ENCODE measurements at places on chromosomes 13 and 19.

DNA sequence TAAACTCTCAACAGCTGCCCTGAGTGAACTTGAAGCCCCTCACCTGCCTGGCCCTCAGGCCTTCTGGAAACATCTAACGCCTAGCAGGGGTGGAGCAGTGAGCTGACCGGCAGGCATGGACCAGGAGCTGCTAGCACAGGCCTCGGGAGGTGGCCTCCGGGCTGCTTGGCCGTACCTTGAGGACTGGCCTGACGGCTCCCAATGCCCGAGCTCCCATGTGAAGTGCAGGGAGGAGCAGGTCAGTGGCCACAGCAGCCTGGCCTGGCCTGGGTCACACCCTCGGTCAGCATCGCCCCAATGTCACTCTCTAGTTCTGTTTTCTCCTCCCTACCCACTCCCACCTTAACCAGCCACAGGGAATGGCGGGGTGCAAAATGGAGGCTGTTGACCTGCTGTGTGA is 19.0 kb downstream of the TSHZ3 start:
- no peak for DNase-seq

DNA sequence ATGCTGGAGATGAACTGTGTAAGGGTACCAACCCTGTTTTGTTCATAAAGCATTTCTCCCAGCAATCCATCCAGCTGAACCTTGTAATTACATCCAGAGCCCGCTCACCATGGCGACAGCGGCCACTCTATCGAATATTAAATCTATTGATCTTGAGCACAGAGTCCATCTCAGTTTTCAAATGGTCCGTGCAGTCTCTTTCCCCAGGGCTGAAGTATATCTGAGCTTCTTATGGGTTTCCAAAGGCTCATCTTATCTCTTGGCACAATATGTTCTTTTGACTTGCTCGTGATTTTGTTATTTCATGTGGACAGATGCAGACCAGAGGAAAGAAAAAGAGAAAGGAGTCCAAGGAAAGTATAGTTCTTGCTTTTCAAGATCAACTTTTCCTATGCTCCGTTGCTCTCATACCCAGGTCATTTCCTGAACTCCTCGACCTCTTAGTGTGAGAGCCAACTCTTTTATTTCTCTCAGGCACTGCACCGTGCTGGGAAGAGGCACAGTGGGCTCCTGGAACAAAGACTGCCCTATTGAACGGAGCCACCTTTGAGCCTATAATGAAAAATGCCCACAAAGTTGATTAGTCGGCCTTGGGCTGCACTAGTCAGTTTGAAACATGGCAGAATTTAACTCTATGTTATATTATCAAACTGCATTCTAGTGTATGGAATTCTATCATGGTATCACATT is 66.7 kb downstream of the RFC3 start:
- no peak for DNase-seq

DNA sequence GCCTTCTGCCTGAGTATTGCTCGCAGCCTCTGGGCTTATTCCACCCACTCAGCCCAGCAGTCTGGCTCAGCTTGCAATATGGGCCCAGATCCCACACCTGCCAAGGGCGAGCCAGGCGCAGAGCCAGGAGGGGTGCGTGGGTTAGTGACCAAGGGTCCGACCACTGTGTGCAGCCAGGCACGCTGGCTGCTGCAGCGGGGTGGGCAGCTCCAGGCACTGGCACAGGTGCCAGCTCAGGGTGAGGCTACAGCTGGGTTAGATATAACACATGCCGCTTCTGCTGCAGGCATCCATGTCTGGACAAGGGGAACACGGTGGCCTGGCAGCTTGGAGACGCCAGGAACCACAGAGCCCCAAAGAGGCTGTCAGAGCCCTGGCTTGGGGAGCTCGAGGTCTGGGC is 12.6 kb upstream of the URAD start:
- DNase-seq, result no peak

- no peak for DNase-seq
These were observed 749.4 kb downstream of the UQCRFS1 start for GRCh38 chr19:28463493-28464053.

DNA sequence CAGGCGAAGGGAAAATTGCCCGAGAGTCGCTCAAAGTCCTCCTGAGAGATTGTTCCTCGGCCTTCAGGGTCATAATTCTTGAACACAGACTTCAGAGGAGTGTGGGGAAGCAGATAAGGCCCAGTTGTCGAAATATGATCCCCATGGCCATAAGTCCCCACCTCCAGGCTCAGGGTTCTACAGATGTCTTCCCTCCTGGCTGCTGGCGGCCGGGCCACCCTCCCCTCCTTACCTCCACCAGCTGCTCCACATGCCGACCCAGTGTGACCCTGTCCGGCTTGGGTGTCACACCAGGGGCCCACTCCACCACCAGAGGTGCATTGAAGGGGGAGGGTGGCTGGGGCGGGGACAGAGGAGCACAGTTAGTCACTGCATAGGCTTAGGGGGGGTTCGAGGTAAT is 10.1 kb downstream of the FAM98C start:
- DNase-seq, result no peak

DNA sequence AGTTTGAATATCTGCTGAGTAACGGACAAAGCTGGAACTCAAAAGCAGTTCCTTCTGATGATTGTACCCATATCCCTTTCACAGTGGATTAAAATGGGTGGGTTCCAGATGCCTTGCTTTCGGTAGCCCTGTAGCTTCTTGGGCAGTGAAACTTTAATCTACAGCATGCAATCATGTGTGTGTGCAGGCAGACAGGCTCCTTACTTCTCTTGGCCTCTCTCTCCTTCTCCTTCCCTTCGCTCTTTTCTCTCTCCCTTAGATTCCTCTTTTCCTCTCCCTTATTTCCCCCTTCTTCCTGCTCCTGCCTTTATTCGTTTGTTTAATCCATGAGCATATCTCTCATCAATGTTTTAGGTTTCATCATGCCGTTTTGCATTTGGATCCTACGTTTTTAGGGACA is 8.1 kb downstream of the DGKH start:
- no peak for DNase-seq

DNA sequence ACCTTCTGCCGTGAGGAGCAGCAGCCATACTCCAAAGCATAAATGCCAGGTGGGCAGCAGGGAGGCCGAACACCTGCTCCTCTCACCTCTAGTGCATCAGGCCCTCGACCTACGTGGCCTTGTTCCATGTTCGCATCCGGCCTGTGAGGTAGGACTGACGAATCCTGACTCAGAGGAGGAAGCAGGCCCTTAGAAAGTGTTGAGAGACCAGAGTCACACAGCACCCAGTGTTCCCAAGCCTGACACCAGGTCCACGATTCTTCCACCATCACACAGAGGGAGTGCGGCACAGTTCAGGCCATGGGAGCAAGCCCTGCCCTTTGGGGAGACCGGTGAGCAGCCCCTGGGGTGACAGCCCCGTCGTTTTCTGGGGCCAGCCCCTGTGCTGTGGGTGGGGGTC is 14.7 kb downstream of the ATP12A start:
- DNase-seq, result no peak

DNA sequence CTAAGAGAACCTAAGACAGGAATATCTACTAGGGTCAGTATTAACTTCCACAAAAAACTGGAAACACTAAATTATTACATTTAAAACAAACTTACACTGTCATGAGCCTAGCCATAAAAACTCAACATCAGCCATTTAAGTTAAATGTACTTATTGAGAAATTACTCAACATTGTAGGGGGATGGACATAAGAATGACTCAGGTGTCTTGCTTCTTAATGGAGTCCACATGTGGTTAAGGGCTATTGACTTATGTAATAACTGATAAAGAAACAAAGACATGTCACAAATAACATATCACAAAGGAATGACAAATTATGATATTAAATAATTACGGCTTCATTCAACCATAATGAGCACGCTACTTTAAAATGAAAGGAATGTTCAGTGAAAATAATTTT is 36.2 kb downstream of the CLDN10 start:
- DNase-seq, result no peak

DNA sequence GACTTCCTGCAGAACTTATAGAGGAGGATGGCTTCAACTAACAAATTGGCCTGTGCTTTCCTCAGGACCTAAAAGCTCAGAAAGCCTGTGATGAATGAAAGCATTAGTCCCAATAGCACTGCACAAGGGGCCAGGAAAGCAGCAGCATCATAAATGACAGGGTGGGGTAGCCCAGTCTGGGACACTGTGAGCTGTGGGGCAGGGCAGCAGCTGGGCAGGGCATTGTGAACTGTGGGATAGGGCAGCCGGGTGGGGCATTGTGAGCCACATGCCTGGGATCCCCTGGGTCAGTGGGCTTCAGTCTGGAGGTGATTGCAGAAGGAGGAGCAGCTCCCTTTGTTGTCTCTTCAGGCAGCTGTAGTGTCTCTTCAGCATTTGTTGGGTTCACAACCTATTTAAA is 1276.8 kb downstream of the UQCRFS1 start:
- DNase-seq, result no peak

GRCh38 chr19:52237771-52238400 is 31.5 kb upstream of the ZNF766 start:
- DNase-seq, result no peak

- no peak for DNase-seq
These were observed 34.4 kb upstream of the FBXL3 start for GRCh38 chr13:77061362-77061761.

- DNase-seq, result no peak
These were observed 439.1 kb upstream of the ZNF507 start for GRCh38 chr19:31906111-31906871.

GRCh38 chr13:108269601-108270328 is at the start of gene TNFSF13B:
Gene TNFSF13B (plus strand): TSS chr13:108269718. CDS start chr13:108269896, 178 bp downstream.
- DNase-seq, result no peak

DNA sequence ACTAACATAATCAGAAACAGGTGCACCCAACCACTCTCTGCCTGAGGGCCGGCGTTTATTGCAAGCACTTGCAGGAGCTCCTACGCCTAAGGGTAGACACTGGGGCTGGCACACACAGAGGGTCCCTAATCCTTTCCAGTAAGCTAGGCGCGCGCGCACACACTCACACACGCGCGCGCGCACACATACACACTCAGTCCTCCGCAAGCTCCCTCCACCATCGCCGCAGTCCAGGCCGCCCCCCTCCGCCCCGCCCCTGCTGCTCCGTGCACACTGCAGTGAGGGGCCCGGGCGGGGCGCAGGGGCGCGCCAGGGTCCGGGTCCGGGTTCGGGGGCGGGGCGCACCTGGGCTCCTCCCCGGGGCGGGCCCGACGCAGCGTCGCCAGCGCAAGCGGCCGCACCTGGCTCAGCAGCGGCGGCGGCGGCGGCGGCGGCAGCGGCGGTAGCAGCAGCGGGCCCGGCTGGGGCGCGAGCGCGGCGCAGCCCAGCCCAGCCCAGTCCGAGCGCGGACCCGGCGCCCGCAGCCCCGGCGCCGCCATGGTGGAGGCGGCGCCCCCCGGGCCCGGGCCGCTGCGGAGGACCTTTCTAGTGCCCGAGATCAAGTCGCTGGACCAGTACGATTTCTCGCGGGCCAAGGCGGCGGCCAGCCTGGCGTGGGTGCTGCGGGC is at the start of gene CAMSAP3:
Gene CAMSAP3, plus strand, starts transcription at position 398 of the 668 bp plus-strand sequence. Its CDS starts 140 bp downstream, at position 538.
- DNase-seq, result peak; percentile 68

- DNase-seq, result no peak
These were observed 524.1 kb upstream of the SLITRK5 start for GRCh38 chr13:87147076-87147475.

DNA sequence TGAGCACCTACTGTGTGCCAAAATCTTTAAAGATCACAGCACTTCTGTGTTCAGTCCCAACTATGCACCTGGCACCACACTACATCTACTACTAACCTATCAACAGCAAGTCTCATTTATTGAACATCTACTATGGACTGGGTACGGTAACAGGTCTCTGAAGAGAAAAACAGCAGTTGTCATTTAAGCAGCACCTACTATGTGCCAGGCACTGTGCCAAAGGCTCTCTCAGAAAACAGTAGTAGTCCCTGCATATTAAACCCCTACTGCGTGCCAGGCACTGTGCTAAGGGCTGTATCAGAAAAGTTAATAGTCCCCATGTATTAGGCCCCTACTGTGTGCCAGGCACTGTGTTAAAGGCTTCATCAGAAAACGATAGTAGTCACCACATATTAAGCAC is 106.2 kb downstream of the PTPRS start:
- DNase-seq, result no peak

- DNase-seq, result no peak
These were observed 209.6 kb downstream of the KLF12 start for GRCh38 chr13:73924607-73925006.

DNA sequence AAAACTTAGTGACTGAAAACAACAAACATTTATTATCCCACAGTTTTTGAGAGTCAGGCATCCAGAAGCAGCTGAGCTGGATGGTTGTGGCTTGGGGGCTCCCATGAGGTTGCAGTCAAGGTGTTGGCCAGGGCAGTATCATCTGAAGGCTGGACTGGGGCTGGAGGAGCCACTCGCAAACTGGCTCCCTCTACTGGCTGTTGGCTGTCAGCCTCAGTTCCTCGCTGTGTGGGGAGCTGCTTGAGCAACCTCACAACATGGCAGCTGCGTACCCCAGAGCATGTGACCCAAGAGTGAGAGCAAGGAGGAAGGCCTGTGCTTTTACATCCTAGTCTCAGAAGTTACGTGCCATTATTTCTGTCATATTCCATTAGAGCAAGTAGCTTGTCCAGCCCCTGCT is 9.7 kb downstream of the YJU2 start:
- DNase-seq, result no peak

GRCh38 chr13:40164133-40164532 is 502.3 kb downstream of the FOXO1 start:
- no peak for DNase-seq

- DNase-seq, result no peak
These were observed 78.8 kb downstream of the RAP2A start for GRCh38 chr13:97512732-97513131.

DNA sequence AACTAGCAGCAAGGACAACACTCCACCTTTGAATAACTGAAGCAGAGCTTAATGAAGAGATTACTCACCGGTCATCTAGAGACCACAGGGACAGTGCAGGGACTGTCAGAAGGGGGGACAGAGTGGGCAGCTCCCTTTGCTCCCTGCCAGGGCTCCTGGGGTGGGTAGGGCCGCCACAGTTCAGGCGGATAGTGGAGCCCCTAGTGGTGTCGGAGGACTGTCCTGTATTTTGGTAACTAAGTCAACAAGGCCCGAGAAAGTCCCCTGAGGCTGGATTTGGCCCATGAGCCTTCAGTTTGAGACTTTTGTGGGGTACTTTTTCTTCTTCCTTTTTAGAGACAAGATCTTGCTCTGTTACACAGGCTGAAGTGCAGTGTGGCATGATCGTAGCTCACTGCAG is 44.6 kb downstream of the GJA3 start:
- DNase-seq, result no peak

GRCh38 chr13:19782049-19782726 is 557 bp downstream of the PSPC1 start:
- DNase-seq, result peak; percentile 10

DNA sequence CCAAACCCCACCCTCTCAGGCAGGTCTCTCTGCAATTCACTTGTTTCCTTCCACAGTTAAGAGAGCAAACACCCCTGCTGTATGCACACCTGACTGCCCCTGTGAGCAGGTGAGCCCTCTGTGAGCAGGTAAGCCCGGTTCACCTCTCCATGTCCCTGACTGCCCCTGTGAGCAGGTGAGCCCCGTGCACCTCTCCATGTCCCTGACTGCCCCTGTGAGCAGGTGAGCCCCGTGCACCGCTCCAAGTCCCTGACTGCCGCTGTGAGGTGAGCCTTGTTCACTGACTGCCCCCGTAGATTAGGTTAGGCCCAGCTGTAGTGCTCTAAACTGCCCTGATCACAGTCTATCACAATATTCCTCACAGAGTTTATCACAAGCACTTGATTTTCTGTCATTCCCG is 29.2 kb downstream of the TMTC4 start:
- no peak for DNase-seq

- no peak for DNase-seq
These were observed 6.2 kb downstream of the SPRY2 start for GRCh38 chr13:80334597-80335260.

GRCh38 chr13:92321174-92321573 is 905.4 kb upstream of the GPC6 start:
- DNase-seq, result no peak

GRCh38 chr13:35926859-35927530 is 204.2 kb downstream of the DCLK1 start:
- DNase-seq, result no peak
